Left ventricle myocardium inferior (tissue), 1 donor: ENCODE measurements at places on chromosomes 5 and 9. TPM values are rescaled to one million over a fixed set of nuclear protein-coding genes. Genes with fewer than 3 reads are reported as not detected.

- DNase-seq = no peak
Measured at GRCh38 chr5:39465843-39466242, 41.1 kb upstream of the DAB2 start.

DNA sequence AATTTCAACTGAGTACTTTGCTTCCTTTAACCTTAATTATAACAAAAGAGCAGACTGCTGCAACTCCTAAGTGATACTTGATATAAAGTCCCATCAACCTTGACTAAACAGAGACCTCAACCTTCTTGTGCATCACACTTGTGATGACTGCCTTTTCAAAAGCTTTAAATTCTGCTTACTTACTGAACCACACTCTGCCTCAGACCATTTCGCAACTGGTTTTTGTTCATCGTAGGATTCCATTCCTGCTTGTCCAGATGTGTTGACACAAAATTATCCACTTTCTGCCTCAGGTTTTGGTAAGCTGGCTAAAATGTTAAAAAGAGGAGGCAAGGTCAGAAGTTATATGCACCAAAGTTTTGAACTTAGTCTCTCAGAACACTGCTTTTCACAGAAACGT, 3.5 kb downstream of the BOD1 start:
- no peak for DNase-seq

The AGXT2 gene
- total RNA-seq = not detected

The PCDHGB1 gene
- 5.7 TPM for total RNA-seq

The TSSK1B gene
- not detected for total RNA-seq

- DNase-seq = no peak
Measured at GRCh38 chr9:2464624-2465023, 157.0 kb upstream of the VLDLR start.

DNA sequence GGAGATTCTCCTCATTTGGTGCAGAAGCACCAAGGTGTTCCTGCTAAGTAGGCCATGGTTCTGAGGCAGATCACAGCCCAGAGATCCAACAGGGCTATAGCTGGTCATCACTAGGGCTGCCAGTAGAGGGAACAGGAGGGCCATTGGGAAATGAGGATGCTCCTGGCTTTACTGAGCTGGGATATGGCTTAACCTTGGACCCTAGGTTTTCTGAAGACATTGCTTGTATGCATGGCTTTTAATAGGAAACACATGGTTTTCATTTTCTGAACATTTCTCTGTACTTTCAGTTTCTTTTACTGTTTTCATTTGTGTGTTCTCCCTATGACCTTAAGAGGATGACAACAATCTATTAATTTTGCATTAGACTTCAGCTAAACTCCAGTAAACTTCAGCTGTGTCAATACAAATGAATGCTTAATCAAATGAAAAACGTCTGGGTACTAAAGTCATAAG, at the start of gene IFNW1:
IFNW1 (minus strand) TSS at position 406 of the 456 bp plus-strand sequence; CDS start at position 144, 262 bp downstream.
- no peak for DNase-seq

- no peak for DNase-seq
Measured at GRCh38 chr9:99069075-99069474, 35.8 kb upstream of the TGFBR1 start.

- no peak for DNase-seq
Measured at GRCh38 chr9:123456011-123456410, 100.0 kb downstream of the CRB2 start.
